CD4-positive, alpha-beta T cell treated with Interleukin-2 at 100 ng/mL for 4 hours (primary cell): ENCODE measurements at places on chromosomes 2 and 18.

- no peak for DNase-seq
These were observed 200.6 kb downstream of the RND3 start for GRCh38 chr2:150286730-150287362.

DNA sequence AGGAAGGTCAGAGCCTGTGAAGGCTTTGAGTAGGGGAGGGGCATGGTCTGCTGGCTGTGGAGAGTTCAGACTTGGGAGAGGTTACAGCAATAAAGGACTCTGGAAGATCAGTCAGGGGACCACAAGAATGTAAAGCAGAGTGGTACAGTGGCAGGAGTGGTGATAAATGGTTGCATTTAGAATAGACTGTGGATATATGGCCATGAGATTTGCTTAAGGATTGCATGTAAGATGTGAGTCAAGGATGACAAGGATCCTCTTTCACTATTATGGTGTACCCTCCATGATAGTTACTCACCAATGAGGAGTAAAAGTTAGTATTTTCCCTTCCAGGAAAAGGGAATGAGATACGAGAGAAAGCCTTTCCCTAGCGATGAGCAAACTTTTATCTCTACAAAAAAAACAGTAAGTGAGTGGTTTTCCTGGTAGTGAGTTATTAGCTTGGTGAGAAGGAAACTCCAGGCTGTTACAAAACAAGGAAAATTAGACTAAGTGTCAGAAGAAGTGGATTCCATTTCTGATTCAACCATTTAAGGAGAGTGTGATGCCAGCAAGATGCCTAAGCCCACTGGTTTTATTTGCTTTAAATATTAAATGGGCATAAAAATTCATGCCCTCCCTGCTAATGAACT lies 818.0 kb upstream of the ACVR2A start:
- no peak for DNase-seq

GRCh38 chr2:182642328-182642727 lies 73.7 kb upstream of the DNAJC10 start:
- peak; percentile 16 for DNase-seq

DNA sequence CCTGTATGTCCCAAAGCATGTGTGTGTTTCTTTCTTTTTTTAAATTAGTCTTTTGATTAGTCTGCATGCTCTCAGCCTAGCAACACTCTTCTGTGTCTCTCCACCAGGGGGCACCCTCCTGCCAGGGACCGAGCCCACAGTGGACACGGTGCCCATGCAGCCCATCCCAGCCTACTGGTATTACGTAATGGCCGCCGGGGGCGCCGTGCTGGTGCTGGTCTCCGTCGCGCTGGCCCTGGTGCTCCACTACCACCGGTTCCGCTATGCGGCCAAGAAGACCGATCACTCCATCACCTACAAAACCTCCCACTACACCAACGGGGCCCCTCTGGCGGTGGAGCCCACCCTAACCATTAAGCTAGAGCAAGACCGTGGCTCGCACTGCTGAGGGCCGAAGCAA lies 93.8 kb downstream of the NRP2 start:
- no peak for DNase-seq

DNA sequence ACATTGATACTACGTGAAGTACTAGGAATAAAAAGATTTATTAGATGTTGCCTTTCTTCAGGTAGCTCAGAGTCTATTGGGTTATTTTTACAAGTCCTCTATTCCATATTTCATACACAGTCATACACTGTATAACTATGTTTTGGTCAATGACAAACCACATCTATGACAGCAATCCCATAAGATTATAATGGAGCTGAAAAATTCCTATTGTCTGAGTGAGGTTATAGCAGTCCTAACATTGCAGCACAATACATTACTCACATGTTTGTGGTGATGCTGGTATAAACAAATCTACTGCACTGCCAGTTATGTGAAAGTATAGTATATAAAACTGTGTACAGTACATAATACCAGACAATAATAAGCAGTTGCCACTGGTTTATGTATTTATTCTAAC lies 595.1 kb downstream of the MBD2 start:
- DNase-seq = no peak
